Heart left ventricle (tissue), 16 donors: ENCODE measurements at places on chromosomes 4 and X.

- DNase-seq = no peak
Observed at GRCh38 chr4:92104506-92104905, 199.3 kb upstream of the GRID2 start.

DNA sequence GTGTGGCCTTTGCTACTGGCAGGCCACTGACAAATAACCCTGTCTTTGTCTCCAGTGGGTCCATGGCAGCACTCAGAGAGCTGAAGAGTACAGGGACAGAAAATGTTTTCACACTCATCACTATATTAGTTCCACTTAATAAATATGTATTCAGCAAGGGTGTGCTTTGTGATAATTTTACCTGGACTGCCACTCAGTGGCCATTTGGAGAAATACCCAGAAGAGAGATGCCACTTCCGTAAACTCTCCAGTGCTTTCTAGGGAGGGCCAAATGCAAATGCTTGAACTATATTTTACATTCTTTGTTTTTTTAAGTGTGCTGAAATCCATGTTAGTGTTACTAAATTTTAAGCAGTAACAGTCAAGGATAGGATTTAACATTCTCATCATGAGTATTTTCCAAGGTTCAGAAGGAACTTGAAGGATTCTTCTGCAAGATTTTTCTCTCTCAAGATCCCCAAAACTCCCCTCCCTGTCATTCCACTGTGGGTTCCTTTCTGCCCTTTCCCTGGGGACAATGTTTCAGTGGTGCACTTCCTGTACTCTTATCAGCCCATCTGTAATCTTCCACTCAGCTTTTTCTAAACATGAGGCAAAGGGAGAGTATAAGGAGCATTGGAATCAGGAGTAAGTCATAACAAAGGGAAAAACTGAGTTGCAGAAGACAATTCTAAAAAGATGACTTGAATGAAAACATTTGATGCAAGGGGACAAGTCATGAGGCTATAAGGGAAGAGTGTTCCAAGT, 46.0 kb downstream of the TFDP3 start:
- no peak for DNase-seq

DNA sequence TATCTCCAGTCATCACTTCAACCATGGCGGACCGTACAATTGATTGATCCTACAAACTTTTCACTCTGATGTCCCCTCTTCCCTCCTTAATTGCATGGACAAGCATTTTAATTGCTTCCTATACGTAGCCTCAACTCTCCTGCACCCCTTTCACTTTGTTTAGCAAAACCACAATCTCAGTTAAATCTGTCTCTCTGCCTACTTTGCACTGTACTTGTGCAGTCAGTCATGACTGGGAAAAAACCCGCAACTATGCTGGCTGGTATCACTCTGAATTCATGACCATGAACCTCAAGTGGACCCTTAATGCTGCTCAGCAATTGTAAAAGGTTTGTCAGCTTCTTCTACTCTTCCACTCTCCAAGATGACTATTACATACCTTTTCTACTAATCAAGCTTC, 51.7 kb upstream of the AFF2 start:
- DNase-seq = no peak

- no peak for DNase-seq
Observed at GRCh38 chr4:86946868-86947500, 12.2 kb downstream of the AFF1 start.

DNA sequence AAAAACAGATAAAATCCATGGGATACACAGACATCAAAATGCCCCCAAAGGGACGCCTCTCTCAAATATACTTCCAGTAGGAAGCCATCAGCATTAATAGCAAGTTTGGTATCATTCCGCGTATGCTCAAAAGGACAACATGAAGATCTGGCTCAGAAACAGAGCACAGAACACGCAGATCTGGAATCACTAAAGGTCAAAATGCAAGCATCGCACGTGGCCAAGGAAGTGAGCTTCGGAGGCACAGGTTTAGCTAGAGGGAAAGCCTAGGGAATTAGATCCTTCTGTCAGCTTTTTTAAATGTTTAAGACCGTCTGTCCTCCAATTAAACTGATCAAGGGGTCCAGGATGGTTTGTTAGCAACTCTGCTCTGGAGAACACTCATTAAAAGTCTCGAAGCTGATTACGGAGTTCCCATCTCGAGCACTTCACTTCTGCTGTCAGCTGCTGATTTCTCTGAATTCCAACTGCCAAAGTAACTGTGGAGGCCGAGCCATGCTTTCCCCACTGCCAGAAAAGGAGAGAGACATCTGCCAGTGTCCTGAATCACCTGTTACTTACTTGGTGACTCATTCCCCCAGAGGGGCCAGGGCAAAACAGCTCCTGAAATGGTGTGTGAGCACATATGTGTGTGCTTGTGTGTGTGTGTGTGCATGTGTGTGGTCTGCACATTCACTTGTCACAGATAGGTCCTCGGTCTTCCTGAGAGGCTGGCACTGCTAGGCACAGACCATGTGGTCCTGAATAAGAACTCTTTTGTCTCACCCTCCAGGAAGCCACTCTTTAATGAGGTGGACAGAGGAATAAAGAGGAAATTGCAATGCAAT, 177.7 kb upstream of the PPARGC1A start:
- no peak for DNase-seq

DNA sequence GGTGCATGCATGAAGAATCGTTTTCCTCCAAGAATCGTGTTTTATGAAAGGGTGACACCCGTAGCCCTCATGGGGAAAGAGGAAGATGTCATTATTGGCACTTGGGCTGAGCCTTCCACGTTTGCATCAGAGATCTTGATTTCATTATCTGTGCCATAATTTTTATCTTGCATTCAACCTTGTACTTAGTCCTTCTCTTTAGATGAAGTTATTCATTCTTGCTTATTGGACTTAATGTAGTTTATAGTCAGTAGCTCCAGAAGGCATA, 66.8 kb downstream of the GAB1 start:
- no peak for DNase-seq

DNA sequence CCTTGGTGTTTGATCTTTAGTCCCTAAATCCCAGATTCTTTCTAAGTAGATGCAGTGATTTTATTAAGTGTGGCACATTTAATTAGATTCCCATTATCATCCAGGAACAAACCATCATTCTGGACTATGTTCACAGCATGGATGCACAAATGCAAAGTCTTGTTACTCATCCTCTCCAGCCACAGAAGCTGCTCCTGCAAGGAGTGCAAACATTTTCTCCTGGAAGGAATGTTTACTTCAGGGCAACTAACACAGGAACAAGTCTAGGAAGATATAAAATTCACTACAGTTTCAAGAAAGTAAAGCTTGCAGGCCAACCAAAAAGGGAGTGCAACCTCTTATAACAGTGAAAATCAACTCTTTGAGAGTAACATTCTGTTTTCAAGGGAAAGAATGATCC, 106.0 kb downstream of the IQCM start:
- DNase-seq = no peak

- DNase-seq = no peak
Observed at GRCh38 chr4:68987007-68987406, 35.4 kb upstream of the UGT2A3 start.

- DNase-seq = no peak
Observed at GRCh38 chr4:60663769-60664168, 536.4 kb upstream of the ADGRL3 start.

DNA sequence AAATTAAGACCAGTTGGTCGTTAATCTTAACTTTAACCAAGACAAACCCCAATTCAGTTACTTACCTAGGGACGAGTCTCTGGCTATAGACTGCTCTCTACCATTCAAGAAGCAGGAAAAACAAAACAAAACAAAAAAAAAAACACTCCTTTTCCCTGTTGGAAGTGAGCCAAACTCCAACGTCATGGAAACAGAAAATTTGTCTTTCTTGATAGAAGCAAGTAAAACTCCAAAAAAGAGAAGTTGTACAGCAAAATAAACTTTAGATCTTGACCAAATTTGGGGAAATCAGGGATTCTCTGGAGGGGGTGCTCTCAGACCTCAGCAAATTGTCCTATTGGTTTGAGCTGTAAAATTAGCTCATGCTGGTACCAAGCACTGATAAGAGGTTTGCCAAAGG, 3.7 kb downstream of the CNGA1 start:
- no peak for DNase-seq

DNA sequence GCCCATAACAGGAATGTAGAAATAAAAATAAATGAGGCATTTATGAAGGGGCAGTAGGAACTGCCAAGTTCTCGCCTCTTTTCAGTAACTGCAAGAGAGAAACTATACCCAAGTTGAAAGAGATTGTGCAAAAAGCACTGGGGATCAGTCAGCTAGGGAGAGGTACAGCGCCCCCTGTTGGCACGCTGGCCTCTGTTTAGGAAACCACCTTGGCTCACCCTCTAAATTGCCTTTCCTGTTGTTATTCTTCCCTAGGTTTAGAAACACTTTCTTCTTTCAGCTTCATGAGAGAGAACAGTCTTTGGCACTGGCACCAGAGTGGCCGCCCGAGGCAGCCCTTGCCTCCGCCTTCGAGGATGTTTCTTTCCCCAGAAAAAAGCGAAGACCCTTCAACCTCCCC, 348.5 kb downstream of the MID1IP1 start:
- DNase-seq = peak; percentile 62

DNA sequence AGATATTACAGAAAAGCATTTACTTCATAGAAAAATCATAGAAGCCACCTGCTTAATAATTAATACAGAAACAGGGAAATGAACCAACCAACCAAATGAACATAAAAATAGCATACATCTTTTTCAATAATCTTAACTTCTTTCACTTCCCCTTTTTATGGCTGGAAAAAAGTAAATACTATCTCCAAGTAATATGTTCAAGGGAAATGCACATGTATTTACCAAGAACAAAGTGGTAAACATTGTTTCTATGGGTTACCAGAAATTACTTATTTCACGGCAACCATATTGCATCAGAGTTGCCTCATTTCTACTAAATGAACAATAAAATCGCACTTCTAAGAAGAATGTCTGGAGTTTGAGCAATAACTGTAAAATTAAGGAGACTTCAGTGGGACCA, 321.3 kb downstream of the TMA16 start:
- no peak for DNase-seq

GRCh38 chr4:115664285-115664684, 550.9 kb upstream of the NDST4 start:
- DNase-seq = no peak

DNA sequence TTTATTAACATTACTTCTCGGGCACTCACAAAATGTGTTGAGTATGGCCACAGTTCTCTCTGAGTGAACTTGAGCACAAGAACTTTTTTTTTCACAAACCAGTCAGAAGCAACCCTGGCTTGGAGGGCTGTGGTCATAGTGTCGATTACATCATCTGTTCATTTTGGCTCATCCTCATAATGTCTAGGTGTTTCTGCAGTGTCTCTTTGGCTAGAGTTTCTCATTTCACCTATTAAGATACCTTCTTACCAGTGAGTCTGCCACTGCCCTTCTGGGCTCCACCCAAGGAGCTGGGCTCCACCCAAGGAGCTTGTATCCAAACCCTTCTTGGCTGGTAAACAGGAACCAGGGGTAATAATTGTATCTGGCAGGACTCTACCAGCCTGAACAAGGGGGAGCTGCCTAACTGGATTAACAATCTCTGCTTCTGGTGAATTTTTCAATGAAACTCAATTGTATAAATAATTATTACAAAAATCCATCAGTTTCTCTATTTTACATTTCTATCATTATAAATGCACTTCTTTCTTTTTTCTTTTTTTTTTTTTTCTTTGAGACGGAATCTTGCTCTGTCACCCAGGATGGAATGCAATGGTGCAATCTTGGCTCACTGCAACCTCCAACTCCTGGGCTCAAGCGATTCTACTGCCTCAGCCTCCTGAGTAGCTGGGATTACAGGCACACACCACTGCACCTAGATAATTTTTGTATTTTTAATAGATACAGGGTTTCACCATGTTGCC, 667.7 kb upstream of the SLIT2 start:
- no peak for DNase-seq

DNA sequence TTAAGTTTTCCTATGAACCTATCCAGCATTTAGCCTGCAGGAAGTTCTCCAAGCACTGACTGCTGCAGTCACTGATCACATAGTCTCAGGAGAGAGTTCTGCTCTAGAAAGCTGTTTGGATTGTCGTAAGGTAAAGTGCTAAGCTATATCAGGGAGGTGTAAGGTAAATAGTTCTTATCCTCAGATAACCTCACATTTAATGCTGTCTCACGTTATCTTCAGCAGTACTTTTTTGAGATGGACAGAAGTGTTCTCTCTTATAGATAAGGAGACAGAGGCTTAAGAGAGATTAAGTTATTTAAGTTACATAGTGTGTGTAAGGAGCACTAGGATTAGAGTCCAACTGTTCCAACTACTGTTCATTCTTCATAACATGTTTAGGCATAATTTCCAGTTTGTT, 77.9 kb downstream of the STIM2 start:
- no peak for DNase-seq

DNA sequence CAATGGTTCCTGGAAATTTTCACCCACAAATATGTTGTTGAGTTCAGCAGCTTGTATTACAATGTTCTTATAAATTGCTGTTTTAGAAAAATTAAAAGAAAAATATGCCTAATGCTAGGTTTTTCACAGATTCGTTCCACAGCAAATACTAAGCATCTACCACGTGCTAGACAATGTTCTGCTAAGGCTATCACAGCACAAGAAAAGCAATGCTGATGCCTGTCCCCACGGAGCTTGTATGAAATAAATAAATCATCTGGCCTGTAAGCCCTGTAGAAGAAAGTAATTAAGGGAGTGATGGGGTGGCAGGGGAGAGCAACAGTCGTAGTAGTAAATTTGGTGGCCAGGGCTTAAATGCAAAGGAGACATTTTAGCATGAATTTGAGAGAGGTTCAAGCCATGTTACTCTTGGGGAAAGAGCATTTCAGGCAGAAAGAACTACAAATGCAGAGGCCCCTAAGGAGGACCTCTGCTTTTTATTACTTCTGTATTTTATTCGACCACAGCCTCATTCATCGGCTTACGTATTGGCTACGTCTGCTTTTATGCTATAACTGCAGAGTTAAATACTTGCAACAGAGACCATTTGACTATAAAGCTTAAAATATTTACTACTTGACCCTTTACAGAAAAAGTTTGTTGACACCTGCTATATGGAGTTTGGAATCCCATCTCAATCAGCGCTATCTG, 36.3 kb downstream of the ARAP2 start:
- no peak for DNase-seq

DNA sequence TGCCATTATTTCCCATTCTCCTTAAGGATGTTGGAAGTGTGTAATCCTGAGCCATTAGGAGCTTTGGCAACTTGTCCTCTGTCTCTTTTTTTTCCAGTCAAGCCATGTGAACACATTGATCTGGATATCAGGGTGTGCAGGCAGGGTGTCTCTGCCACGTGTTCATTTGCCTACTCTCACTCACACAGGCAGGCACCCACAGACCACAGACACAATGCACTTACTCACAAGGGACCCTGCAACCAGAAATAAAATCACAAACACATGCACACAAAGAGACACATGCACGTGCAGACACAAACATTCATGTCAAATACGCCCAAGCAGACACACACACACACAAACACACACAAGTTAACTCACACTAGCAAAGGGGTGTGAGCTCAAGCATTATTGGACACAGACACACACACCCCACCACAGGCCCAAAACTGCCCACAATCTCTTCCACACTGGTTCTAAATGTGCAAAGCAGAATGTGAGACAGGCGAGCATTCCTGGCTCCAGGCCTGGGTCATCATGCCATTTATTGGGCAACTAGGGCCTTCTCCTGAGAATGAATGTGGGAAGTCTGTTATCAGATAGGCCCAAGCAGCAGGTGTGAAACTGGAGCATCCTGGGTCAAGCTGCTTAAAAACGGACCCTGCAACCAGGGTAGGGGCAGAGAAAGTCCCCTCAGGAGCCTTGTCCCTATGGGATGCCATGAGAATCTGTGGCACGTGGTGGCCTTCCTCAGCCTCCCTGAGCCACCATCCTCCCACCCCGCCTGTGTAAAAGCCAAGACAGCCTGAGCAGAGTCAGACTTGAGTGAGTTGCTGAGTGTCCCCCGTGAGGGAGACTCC, 63.4 kb downstream of the NBDY start:
- no peak for DNase-seq

- DNase-seq = no peak
Observed at GRCh38 chrX:108072746-108073145, 18.6 kb downstream of the PSMD10 start.
